ENCODE measurements at places on chromosomes 5 and 9. TPM values are rescaled to one million over a fixed set of nuclear protein-coding genes. Genes with fewer than 3 reads are reported as not detected.

GRCh38 chr5:14413331-14413750 lies 168.3 kb upstream of the OTULINL start:
- peaks cover 47% of the 10 kb centered on the region for H3K4me1 ChIP-seq
- peak overlapping the region; percentile 18 for H3K4me3 ChIP-seq
- peak overlapping the region; percentile 95 for H3K27ac ChIP-seq

DNA sequence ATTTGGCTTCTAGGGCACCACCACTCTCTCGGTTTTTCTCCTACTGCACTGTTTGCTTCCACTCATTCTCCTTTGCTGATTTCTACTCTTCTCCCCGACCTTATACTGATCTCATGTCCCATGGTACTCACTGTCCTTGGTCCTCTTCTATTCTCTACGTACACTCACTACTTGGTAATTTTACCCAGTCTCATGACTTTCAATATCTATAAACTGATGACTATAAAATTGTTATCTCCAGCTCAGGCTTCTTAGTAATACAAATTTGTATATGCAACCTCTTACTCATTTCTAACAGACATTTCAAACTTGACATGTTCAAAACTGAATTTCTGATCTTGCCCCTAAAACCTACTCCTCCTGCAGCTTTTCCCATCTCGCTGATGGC lies 4.1 kb downstream of the RAPGEF6 start:
- peaks cover 21% of the 10 kb centered on the region for H3K36me3 ChIP-seq
- H3K27me3 ChIP-seq, result no peaks in the 10 kb centered on the region
- H3K4me1 ChIP-seq, result peaks cover 32% of the 10 kb centered on the region
- no peak overlapping the region for H3K4me3 ChIP-seq

DNA sequence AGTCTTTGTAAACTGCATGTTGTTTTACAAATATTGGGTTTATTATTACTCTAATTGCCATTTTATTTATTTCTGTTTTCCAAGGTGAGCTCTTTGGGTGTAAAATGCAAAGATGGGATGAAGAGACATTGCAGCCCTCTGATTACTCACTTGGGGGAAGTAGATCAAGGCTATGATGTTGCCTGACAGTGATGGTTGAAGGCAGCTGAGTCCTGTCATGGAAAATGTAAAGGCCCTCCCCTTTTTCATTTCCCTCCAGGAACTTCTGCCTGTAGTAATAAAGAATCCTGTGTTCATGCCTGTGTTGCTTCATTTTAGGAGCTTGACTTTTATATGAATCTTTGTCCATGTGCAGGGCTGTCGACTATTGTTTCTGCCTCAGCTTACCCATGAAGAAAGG lies 605.4 kb upstream of the CLINT1 start:
- no peaks in the 10 kb centered on the region for H3K36me3 ChIP-seq
- no peak for DNase-seq
- no peaks in the 10 kb centered on the region for H3K27me3 ChIP-seq
- no peak overlapping the region for H3K4me3 ChIP-seq
- no peak overlapping the region for H3K27ac ChIP-seq

DNA sequence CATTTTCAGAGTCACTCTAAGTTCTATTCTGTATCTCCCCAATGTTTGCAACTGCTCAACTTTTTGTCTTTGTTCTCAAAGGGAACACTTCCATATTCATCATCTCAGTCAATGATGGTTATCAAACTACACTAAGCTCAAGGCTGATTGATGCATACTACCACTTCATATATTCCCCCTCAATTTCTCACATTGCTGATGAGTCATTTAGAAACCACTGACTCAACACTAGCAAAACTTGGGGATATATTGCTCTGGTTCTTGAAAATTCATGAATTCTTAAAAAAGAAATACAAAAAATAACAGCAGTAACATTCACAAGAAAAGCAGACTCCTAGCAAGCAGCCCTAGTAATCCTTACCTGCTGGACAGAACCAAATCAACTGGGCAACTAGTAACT lies 52.2 kb downstream of the ABHD17B start:
- no peak overlapping the region for H3K4me3 ChIP-seq
- H3K4me1 ChIP-seq, result peaks cover 11% of the 10 kb centered on the region
- no peak for DNase-seq

DNA sequence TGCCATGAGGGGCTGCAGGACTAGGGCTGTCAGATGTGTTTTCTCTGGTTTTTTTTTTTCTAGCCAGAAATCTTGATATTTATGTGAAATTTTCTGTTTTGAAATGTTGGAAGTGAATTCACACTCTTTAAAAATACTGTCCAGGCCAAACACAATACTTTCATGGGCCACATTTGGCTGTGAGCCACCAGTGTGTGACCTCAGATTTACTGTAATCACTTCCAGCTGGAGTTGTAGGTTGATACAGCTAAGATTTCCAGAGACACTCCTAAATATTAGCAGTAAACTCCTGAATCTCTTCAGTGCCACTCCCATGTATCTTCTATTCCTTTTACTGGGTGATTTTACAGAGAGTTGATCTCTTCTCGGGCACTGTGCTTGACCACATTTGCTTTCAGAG lies 92.2 kb upstream of the CKMT2 start:
- no peak for DNase-seq
- no peaks in the 10 kb centered on the region for H3K27me3 ChIP-seq
- H3K4me1 ChIP-seq, result no peaks in the 10 kb centered on the region
- H3K36me3 ChIP-seq, result no peaks in the 10 kb centered on the region
- no peak overlapping the region for H3K4me3 ChIP-seq
- no peak overlapping the region for H3K27ac ChIP-seq

GRCh38 chr9:8832955-8833354 lies 1033.4 kb upstream of the DMAC1 start:
- no peaks in the 10 kb centered on the region for H3K27me3 ChIP-seq
- H3K4me3 ChIP-seq, result no peak overlapping the region
- H3K36me3 ChIP-seq, result no peaks in the 10 kb centered on the region
- H3K27ac ChIP-seq, result no peak overlapping the region
- no peaks in the 10 kb centered on the region for H3K4me1 ChIP-seq

DNA sequence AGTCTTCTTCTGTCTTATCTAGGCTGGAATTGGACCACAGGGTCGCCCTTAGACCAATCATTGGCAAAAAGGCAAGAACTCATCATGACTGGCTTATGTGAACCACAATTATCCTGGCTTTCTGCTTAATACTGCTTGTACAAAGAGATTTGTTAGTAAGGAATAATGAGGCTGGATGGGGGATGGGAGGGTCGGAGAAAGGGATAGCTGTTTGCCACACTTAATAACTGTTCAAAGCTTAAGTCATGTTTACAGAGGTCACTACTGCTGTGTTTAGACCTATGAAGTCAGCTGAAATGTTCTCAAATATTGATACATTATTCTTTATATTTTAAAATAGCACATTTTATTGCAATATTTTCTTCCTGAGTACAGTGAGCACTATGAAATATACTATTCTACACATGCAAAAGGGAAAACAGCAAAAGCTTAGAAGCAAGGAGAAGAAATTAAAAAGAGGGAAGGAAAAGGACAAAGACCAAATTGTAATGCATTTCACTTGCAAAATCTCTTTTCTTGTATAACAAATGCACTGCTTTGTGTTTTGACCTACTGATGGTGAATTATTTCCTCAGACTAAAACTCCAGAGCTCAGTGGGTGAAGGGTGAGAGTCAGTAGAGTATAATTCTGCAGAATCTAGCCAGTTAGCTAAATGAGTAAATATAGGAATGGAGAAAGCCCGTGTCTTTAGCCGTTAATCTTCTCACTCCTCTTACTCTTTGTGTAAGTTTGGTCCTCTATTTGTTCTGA lies 404.9 kb upstream of the ZNF608 start:
- H3K4me1 ChIP-seq, result no peaks in the 10 kb centered on the region
- H3K27ac ChIP-seq, result no peak overlapping the region
- DNase-seq, result no peak
- H3K4me3 ChIP-seq, result no peak overlapping the region

DNA sequence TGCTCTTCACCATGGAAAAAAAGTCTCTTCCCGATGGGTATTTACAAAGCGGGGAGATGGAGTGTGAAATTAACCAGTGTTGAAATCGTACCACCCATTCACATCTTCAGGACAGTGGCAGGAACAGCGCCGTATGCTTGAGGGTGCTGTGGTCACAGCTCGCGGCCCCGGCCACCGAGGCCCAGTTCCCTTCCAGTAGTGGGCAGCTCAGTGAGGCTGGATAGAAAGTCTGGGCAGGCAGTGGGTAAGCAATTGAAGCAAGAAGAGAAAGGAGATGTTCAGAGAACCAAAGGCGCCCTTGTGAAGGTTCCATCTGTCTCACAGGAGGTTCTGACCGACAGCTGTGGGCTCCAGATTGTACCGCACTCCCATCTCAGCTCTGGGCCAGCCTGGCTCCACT lies 59.1 kb downstream of the SECISBP2 start:
- no peak for DNase-seq
- H3K4me1 ChIP-seq, result peaks cover 94% of the 10 kb centered on the region
- H3K36me3 ChIP-seq, result peaks cover 60% of the 10 kb centered on the region
- H3K27ac ChIP-seq, result no peak overlapping the region

DNA sequence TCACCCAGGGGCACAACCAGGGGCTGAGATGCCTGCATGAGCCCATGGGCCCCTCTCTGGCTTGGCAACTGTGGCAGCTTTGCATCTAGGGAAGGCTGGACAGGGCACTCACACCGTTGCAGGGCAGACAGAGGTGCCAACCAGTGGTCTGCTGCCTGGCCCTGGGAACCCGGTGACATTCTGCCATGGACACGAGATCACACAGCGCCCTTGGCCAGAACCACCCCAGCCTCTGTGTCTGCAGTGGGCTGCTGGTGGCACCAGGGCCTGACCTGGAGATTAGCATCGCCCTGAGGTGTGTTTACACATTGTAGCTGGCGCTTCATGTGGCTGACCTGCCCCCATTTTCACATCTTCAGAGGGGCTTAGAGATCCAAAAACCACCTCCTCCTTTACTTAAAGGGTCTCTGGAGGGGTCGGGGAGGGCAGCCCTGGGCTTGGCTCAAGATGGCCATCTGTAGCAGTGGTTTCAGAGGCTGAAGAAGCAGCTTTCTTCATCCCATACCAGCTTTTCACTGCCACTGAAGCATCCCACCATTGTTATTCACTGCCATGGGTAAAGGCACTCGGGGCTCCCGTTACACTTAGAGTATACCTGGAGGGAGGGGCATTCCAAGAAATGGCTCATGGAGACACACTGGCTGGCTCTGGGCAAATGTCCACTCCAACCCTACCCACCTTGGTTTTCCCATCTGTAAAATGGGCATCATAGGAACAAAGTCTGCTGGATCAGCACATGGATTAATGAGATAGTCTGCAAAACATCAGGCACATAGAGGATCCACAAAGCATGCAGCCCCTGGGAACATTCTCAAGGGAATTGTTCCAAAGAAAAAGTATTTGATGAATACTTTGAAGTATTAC lies 11.4 kb downstream of the DCANP1 start:
- peaks cover 9% of the 10 kb centered on the region for H3K27me3 ChIP-seq
- no peaks in the 10 kb centered on the region for H3K4me1 ChIP-seq
- DNase-seq, result no peak
- no peak overlapping the region for H3K4me3 ChIP-seq

YTHDC2 gene
- 30.5 TPM for total RNA-seq

CDC25C gene
- 15.8 TPM for total RNA-seq

GMCL2 gene
- total RNA-seq, result not detected

Data from activated CD4-positive, alpha-beta T cell treated with anti-CD3 and anti-CD28 coated beads, Interleukin-2, amount 10 ng/mL, durations not matched to agents 7 days and 5 days (primary cell).